WERI-Rb-1 (cell line): ENCODE measurements at places on chromosomes 3 and 15.

GRCh38 chr3:54939557-54940300 is 11.9 kb upstream of the LRTM1 start:
- DNase-seq: no peak

GRCh38 chr3:136343873-136344555 is 93.9 kb downstream of the PCCB start:
- no peak for DNase-seq

DNA sequence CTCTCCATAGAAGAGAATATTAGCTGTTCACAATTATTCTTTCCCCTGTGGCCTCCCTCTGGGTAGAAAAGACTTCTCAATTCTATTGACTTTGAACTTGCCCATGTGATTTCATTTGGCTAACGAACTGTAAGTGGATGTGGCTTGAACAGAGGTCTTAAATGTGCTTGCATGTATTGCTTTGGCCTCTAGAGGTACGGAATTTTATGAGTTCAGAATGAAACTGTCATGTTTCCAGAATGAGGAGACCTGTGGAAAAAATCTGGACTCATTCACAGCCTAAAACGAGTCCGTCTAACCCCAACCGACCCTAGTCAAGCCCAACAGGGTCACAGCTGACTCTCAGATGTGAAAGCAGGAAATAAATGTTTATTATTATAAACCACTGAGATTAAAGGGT is 596.7 kb upstream of the UBE2E2 start:
- DNase-seq: no peak

DNA sequence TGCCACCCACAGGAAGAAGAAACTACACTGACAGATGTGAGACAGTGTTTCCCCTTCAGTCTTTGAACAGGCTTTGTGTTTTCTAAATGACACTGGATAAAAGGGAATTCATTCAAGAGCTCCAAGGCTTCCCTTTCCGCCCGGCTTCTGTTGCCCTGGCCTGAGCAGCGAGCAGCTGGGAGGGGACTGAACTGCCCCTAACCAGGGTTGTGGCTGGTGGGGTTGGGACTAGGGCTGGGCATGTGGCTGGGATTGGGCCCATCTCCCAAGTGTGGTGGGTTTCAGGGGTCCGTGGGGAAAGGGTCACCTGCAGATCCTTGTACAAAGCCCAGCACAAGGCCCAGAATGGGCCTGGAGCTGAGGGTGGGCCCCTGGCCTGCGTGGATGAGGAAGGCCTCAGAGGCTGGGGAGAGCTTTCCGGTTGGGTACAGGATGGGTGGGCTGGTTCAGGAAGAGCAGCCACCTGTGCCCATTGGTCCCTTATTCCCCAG is 10.4 kb downstream of the VILL start:
- peak; percentile 5 for DNase-seq

GRCh38 chr3:111827871-111828270 is 31.2 kb upstream of the PHLDB2 start:
- no peak for DNase-seq

DNA sequence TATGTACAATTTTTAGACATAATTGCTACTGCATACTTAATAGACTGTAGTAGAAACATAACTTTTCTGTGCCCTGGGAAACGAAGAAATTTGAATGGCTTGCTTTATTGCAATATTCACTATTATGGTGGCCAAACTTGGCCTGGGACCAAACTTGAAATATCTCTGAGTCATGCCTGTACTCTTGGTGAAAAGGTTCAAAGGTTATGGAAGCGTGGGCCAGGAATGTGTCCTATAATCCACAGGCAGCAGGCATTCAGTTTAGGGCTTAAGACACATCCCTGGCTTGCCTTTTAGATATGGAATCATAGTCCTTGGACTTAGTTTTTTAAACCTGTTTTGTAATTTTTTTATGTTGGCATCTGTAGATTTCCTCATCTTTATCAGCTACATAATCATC is 124.3 kb downstream of the LRIG1 start:
- no peak for DNase-seq

GRCh38 chr3:190830031-190830430 is 32.5 kb downstream of the GMNC start:
- no peak for DNase-seq

DNA sequence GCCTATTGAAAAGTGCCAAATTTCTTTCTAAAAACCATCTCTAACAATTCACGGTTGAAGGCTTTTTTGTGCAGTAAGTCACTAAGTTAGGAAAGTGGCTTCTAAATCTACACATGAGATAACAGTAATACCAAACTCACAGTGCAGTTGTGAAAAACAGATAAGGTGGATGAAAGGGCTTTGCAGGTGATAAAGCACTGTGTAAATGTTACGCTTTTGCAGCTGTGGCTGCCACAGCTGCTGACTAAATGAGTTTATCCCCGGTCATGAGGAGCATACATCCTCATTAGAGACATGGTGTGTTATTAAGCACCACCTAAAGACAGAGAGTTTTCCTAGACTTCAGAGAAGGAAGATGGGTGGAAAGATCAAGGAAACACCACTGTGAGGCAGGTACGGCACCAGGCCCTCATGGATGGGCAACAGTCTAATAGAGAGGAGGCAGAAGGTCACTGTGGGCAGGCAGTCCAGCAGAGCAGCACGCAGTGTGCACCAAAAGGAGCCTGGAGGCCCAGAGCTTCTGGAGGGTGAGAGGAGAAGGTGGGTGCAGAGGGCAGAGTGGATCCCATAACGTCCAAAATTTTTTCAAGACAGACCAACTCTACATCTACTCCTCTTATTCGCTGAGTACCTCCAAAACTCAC is 68.5 kb downstream of the FMN1 start:
- DNase-seq: no peak

- no peak for DNase-seq
Measured at GRCh38 chr3:45486926-45487325, 98.5 kb downstream of the LARS2 start.

DNA sequence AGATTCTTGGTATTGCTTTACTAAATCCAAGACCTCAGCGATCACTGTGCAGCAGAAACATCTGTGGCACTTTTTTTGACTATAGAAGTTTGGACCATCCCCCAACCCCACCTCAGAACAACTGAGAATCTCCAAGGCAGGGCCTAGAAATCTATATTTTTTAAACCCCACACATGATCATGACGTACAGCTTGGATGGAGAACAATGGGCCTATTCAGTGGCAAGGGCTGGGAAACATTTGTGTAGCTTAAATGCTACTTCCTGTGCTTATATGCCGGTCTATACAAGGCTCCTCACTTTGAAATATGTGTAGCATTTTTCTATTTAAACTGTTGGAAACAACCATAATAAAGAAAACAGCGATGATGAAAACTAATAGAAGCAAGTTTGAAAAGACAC is 55.1 kb upstream of the SPRED1 start:
- DNase-seq: no peak

DNA sequence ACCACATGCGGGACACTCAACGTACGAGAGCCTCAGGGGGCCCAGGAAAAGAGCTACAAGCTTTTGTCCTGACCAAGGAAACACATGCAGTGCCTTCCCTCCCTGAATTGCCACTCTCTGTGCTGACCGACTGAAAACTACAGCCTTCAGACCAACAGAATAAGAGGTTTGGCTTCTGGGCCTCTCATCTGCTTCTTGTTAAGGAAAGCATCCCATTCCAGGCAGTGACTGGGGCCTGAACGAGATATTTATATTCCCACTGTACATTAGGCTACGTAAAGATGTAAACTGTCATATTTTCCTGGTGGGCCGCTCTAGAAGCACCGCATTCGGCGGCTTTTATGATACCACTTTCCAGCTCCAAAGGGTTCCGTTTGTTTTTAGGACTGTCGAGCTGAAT is 208.9 kb upstream of the TPM1 start:
- no peak for DNase-seq

DNA sequence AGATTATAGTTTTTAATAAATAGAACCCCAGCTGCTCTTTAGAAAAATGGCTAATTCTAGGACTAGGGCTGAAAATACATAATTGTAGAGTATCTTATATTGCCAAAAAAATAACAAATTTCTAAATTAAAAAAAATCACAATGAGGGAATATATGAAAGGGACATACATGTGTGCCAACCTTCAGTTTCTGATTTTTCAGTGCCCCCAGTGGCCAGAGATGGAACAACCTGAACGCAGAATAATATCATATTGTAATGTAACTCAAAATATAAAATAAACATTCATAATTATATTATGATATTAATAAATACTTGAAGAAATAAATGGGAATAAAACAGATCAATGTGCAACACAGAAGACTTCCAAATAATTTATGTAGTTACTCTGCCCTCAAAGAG is 460.5 kb downstream of the ZNF385D start:
- DNase-seq: no peak

DNA sequence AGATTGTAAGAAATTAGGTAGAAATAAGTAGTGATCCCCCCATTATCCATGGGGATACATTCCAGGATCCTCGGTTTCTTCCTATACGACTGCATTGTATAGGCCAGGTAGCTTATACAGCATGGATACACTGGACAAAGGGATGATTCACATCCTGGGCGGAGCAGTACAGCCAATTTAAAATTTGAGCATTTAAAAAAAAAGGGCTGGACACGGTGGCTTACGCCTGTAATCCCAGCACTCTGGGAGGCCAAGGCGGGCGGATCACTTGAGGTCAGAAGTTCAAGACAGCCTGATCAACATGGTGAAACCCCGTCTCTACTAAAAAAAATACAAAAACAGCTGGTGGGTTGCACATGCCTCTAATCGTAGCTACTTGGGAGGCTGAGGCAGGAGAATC is 976 bp upstream of the ARGFX start:
- DNase-seq: no peak

- no peak for DNase-seq
Measured at GRCh38 chr15:54149115-54149531, 170.9 kb downstream of the UNC13C start.

- DNase-seq: no peak
Measured at GRCh38 chr3:171778493-171778892, 31.8 kb downstream of the PLD1 start.

DNA sequence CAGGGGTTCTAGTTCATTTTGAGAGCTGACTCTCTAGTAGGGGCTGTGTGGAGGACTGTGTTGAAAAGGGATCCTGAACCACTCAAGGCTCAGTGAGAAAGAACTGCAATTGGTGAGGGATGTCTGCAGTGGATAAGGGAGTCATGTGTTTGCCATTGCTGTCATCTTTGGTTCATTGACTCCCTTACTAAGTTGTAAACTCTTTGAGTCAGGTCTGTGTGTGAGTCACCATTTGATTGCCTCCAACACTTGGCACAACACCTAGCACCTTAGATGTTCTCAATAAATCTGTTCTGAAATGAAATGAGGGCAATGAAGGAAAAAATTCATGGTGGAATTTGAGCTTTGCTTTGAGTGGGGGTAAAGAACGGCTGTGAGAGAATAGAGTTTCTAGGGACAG is 51.7 kb downstream of the PLS1 start:
- DNase-seq: no peak

DNA sequence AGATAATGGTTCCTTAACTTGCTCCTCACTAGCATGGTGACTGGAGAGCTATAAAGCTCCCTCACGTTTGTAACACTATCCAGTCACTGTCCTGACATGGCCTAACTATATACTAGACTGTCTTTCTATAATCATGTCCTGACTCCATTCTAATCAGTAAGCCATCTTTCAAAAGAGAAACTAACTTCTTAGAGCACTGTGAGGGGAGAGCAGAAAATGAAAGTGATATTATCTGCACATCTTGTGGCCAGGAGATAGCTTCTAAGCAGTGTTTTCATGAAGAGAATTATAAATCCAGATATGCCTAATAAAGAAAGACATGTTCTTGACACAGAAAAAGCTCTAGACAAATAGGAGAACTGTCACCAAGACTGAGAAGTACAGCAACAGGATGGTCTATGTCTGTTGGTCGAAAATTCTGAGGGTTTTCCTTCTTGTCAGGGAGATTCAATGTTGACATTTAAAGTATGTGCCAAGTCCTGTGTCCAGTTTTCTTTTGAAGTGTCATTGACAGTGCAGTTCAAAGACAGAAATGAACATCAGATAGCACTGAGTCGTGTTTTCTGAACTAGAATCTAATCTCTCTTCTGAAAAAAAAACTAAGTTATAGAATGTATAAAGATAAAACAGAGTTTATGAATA is 230.6 kb upstream of the PEX5L start:
- no peak for DNase-seq

GRCh38 chr3:62103531-62103930 is 269.8 kb downstream of the FEZF2 start:
- DNase-seq: no peak
